NCI-H1694 (cell line): ENCODE measurements at places on chromosomes 5 and 9.

- DNase-seq = no peak
Measured at GRCh38 chr5:11415751-11416150, 488.5 kb downstream of the CTNND2 start.

DNA sequence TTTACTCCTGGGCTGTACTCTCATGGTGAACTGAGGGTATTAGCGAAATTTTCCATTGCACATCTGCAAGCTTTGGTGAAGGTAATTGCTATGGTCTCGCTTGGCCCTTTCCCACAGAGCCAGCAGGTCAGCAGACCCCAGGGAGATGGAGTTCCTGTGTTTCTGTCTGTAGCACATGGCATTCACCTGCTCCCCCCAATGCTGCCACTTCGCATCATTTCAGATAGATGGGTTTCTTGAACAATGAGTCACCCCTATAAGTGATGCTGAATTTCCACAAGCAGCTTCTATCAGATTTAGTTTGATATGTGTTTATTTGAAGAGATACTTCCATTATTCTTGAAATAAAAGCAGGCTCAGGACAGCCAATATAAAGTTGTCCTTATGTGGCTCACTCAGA, 117.8 kb downstream of the ERCC6L2 start:
- no peak for DNase-seq

GRCh38 chr9:92406477-92406876, 2.1 kb upstream of the OGN start:
- DNase-seq = no peak

- DNase-seq = no peak
Measured at GRCh38 chr5:144774197-144774596, 603.5 kb downstream of the KCTD16 start.

DNA sequence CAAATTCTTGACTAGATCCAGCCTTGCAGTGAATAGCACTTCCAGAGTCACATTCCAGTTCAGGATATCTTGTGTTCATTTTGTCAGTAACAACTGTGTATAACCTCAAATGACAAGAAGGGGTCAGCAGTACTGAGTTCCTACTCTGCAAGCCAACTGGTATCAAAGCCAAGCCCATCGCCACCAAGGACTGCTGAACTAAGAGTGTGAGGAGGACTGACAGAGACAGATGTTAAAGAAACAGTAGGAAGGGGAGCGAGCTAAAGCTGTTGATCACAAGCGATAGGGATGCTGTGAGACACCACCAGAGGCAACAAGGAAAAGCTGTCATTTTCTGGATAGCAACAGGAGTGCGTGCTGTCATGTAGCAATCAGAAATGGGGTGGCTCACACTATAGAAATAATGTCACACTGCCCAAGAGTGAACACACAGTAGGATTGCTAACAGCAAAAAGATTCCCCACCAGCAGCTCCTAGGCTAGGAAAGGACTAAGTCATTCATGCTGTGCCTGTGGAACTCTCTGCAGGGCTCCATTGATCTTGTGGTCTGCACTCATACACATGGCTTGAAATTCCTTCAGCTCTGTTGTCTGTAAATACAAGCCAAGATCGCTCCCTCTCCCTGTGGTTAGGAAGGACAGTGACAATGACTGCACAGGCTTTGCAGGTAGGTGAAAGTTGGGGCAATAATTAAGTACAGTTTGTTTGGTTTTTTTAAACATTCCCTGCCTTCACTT, 658.6 kb downstream of the NR2F1-AS1 start:
- no peak for DNase-seq

DNA sequence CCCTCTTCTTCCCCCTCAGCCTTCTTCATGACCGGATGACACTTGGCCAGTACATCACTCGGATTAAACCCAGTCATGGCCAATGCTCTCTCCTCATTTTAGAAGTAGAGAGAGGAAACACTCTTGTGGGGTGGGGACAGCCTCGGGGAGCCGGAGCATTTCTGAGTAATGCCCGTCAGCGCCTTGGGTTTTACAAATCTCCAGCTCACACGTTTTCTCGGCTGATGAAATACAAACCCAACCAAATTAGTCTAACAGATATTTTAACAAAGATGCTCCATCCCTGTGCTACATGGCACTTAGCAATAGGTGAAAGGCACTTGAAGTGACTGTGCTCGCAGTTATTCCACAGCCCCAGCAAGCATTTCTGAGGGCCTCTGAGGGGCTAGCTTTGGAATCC, 51.7 kb downstream of the ZNF366 start:
- no peak for DNase-seq

DNA sequence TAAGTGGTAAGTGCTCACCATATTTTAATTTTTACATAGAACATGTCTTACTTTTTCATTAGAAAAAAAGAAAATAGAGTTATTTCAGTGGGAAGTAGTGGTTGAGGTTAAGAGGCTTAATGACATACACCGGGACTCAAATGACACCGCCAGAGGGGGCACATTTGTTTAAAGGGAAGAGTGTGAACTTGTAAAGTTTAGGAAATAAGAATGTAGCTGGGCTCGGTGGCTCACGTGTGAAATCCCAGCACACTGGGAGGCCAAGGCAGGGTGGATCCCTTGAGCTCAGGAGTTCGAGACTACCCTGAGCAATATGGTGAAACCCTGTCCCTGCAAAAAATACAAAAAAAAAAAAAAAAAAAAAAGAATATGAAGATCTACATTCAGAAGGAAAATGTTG, 43.4 kb upstream of the TNFAIP8 start:
- DNase-seq = no peak

GRCh38 chr5:57316798-57317327, 143.0 kb downstream of the GPBP1 start:
- no peak for DNase-seq

DNA sequence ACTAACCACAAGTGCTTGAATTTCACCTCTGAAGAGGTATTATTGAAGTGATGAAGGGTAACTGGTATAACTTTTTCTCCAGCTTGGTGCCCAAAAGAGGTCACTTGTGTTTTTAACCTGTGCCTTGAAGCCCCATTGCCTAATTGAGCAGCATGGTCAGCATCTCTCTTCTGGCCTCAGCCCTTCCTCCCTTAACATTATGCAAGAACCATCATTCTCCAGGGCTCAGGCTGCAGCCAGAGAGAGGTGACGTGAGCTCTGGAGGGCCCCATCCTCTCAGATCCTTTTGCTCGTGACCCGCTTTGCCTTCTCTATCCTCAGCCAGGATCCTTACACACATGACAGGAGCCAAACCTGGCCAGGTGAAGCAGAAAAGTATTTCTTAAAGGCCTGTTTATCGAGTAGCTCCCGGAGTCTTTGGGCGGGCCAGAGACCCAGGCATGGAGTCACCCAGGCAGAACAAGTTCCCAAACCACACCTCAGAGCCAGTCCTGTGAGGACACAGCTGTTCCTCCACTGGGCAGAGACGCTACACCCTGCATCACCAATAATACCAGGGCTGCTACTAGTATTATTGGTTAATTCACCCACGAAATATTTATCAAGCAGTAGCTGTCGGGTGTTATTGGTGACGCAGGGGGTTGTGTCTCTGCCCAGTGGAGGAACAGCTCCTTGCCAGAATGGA, 29.6 kb upstream of the BOD1 start:
- no peak for DNase-seq

GRCh38 chr5:150013931-150014330, 13.4 kb downstream of the HMGXB3 start:
- DNase-seq = no peak

DNA sequence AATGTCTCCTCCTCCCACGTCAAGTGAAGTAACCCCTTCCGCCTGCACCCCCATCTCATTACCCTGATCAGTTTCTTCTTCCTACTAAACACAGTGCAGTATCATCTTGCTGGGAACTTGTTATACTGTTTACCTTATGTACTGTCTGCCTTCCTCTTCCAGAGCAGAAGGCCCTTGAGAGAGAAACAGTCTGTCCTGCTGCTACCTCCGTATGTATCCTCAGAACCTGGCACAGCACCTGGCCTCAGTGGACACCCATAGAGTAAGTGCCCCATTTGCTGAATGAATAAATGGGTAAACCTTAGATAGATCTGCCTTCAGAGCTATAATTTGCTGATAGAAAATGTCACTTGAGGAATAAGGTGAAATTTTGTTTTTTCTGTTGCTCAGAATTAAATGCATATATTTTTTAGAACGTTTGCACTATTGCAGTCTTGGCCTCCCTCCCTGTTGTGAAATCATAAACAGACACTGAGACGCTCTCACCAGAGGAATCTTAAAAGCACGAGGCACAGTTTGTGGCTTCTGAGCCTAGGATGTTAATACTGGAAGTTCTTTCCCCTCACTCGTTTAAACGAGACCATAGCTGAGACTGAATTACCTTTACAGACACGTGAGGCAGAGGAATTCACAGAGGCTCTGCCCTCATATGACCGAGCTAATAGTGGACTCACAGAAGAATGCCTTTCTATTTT, 223.1 kb upstream of the DAP start:
- no peak for DNase-seq

DNA sequence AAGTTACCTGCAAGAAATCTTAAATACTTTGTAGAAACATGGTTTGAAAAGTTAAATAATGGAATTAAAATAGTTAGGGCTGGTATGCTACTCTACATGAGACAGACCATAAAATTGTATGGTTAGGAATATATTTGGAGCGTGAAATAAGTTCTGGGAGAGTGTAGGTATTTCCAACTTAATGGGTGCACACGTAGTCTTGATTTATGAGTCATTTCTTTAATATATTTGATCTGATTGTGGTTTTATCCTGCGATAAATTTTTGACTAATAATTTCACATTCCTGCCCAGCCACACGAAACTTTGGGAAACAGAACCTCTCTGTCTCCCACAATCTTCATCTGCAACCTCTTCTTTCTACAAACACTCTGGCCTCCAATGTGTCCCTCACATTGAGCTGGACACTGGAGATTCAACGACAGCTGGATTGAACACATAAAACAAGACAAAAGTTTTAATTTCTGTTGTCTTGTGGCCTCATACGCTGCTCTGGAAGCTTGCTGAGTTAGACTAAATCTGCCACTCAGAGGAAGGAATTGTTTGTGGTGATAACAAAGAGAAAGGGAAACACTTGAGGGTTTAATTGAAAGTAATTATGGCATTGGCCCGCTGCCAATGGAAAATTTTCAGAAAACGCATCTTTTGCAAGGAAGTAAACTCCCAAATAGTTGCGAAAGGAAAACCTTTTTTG, 201.8 kb upstream of the ZNF608 start:
- no peak for DNase-seq

- no peak for DNase-seq
Measured at GRCh38 chr5:160367885-160368284, 2.5 kb downstream of the C1QTNF2 start.

GRCh38 chr9:72751541-72751940, 201.3 kb downstream of the ALDH1A1 start:
- DNase-seq = no peak

GRCh38 chr5:61625681-61626621, 293.9 kb downstream of the ZSWIM6 start:
- DNase-seq = no peak

GRCh38 chr5:58755397-58755796, 172.5 kb downstream of the RAB3C start:
- DNase-seq = no peak

GRCh38 chr9:13049223-13049622, 230.3 kb downstream of the MPDZ start:
- no peak for DNase-seq

GRCh38 chr5:132059696-132060500, 557 bp upstream of the IL3 start:
- DNase-seq = no peak

GRCh38 chr5:98750693-98751092, 22.8 kb upstream of the RGMB start:
- no peak for DNase-seq

DNA sequence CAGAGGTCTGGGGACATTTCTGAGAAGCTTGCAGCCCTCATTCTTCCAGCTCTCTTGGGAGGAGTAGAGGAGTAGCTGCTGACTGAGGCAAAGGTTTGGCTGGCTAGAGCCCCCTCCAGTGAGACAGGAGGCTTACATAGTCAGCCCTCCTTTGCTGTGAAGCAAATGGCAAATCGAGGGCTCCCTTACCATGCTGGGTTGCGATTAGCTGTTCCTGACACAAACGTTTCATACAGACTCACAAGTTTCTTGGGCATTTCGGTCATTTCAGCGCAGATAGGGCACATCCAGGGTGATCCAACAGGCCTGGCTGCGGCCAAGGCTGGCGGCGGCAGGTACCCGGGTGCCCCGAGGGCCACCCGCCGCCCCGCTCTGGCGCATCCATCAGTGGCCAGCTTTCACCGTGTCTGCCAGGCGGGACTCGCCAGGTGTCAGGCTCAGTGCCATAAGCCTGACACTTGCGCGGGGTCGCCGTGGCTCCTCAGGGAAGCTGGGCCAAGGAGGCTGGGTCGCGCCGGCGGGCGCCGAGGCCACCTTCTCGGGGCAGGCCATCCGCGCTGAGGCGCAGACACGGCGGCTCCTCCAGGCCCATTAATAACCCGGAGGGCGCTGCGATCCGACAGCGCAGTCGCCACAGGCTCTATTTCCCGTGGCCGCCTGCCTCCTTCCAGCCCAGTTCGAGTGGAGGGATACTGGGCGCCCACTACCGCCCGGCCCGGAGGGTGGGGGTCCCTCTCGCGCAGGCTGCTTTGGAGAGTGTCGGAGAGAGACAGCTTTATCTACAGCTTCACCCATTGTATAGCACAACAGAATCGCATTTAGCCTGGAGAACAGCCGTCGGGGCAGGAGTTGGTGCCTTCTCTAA, 9.1 kb downstream of the PRDM6 start:
- no peak for DNase-seq

DNA sequence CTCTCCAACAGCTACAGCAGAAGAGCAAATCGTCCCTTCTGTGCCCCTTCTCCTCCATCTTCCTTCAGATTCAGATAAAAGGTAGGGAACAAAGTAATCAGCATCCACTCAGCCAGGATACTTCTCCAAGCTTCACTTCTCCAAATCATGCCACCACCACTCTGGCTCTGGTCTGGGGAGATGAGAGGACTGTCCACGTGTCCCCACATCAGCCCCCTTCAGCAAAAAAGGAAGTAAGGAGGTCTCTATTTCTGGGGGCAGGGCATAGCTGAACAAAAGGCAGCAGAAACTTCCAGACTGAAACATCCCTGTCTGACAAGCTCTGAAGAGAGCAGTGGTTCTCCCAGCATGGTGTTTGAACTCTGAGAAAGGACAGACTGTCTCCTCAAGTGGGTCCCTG, 116.9 kb downstream of the C5orf15 start:
- no peak for DNase-seq

DNA sequence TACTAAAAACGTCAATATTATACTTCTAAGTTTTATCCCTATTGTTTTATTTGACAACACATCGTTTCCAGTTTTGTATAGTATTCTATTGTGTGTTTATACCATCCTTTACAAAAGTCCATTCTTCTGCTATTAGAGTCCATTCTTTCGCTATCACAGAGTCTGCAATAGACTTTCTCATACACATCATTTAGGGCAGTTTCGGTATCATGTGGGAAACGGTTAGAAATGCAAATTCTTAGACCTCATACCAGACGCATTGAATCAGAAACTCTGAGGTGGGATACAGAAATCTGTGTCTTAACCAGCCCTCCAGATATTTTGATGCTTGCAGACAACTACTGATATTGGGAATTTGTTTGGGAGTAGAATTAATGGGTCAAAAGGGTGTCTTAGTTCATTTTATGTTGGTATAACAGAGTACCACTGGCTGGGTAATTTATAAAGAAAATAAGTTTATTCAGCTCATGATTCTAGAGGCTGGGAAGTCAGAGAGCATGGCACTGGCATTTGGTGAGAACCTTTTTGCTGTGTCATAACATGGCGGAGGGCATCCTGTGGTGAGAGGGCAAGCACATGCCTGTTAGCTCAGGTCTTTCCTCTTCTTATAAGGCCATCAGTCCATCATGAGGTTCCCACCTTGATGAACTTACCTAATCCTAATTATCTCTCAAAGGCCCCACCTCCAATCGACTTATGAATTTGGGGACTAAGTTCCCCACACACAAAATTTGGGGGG, 21.1 kb downstream of the CARTPT start:
- DNase-seq = no peak

GRCh38 chr5:135271533-135272310, 127.3 kb downstream of the MACROH2A1 start:
- DNase-seq = no peak
